ENCODE measurements at places on chromosomes 1 and 21.

DNA sequence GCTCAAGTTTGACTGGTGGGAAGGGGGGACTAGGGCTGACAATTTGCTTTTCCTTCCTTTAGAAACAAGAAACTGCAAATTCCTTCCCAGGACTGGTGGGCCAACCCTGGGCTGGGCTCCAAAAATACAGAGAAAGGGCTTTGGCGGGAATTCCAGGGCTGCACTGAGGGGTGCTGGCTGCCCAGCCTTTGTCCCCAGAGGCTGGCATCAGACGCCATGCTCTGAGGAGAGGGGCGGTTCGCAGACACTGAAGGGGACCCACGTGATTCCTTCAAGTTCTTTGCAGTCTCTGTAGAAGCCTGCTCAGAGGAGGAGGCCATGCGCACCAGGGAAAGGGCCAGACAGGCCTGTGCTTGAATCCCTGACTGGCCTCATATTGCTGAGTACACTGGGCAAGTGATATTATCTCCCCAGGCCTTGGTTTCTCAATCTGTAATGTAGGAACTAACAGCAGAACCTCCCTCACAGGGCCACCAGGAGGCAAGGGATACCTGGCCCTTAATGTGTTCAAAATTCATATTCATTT is 119.5 kb downstream of the EPHB2 start:
- no peak for DNase-seq

DNA sequence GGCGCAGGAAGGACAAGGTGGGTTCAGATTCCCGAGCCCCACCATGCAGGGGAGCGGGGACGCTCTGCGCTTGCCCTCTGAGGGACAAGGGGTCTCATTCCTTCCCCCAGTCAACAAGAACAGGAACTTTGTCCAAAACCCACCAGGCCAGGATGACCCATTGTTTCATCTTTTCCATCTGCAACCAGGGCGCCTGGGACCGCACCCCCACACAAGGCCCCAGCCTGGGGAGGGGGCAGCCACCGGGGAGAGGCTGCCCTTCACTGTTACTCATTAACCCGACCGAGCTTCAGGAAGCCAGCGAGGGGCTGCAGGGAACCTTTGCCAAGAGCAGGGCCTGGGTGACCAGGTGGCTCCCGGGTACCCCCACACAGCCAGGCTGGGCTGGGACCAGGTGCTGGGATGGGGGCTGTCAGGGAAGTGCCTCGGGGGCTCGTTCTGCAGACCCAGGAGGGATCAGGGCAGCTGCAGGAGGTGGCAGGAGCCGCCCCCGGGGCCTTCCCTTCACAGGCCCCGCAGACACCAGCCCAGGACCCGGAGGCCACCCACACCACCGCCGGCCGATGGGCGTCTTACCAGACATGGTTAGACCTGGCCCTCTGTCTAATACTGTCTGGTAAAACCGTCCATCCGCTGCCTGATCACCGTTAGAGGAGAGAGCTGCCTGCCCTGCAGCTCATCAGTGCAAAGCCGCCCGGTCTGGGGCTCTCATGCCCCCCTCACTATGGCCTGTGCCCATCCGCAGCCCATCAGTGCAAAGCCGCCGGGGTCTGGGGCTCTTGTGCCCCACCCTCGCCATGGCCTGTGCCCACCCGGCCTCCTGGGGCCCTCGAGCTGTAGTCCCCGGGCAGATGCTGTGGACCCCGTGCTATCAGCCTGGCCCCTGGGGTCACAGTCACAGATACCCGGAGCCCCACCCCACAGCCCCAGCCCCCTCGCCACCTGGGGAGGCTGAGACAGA is 4.9 kb upstream of the TTLL10 start:
- DNase-seq: no peak

GRCh38 chr1:169722779-169723178 is 11.1 kb downstream of the SELE start:
- DNase-seq: no peak

- no peak for DNase-seq
Measured at GRCh38 chr1:47522935-47523834, 85.3 kb downstream of the FOXD2 start.

- DNase-seq: no peak
Measured at GRCh38 chr1:169959686-169960085, 66.0 kb upstream of the SCYL3 start.

GRCh38 chr1:102435483-102435882 is 438.8 kb upstream of the OLFM3 start:
- no peak for DNase-seq

- DNase-seq: peak; percentile 67
Measured at GRCh38 chr1:180533266-180533987, 25.3 kb upstream of the OVAAL start.

- peak; percentile 58 for DNase-seq
Measured at GRCh38 chr1:202237052-202237451, 43.5 kb downstream of the LGR6 start.

DNA sequence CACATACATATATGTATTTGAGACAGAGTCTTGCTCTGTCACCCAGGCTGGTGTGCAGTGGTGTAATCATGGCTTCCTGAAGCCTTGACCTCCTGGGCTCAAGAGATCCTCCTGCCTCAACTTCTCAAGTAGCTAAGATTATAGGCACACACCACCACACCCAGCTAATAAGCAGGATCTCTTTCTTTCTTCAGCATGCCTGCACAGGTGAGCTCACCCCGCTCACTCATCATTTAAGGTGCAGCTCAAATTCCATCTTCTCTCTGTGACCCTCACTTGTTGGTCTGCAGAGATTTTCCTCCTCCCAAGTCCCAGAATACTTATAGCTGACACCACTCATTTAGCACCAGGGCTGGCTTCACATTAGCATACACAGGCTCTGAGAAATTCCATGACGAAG is 209.1 kb upstream of the MAP1LC3C start:
- no peak for DNase-seq

GRCh38 chr1:34267326-34267725 is 90.6 kb downstream of the C1orf94 start:
- DNase-seq: no peak

DNA sequence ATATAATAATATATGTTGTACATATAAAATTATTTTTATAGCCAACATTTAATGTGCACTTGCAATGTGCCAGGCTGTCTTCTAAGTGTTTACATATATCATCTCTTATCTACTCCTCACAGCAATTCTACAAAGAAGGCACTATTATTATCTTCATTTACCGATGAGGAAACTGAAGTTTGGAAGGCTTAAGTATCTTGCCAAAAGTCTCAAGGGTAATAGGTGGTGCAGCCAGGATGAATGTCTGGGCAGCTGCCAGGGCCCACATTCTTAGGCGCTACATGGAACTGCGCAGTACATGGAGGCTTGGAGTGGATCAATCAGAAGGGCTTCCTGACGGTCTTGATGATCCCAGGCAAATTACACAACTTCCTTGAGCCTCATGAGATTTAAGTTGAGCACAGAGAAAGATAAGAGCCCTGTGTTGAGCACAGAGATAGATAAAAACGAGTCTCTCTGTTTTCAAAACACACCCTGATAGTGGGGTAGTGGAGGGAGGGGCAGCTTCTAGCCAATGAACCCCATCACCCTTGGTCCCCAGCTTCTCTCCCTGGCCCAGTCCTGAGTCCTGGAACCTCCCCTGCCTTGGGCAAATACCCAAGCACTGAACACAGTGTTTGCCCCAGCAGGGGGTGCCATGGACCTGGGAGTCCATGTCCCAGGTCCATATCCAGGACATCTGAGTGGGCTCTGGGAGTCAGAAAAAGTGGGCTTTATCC is 9.2 kb downstream of the POU3F1 start:
- peak; percentile 58 for DNase-seq

GRCh38 chr1:105100102-105100501 is 1350.4 kb downstream of the AMY1C start:
- DNase-seq: no peak

DNA sequence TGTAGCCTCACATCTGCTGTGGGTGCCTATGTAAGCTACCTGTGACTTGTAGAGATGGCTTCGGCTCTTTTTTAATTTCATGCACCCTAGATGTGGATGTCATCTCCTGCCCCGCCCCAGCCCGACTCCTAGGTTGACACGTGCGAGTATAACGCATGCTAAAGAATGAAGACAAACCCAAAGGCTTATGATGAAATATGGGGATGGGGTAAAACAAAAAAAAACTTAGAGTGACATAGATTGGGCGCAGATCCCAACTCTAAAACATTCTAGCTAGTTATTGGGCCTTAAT is 613 bp upstream of the ERO1B start:
- DNase-seq: no peak

GRCh38 chr1:178500091-178500770 is 3.5 kb upstream of the CLEC20A start:
- no peak for DNase-seq

- DNase-seq: peak; percentile 71
Measured at GRCh38 chr1:146012703-146013558, 8.6 kb downstream of the HJV start.

GRCh38 chr1:162904579-162904978 is 43.6 kb upstream of the CCDC190 start:
- DNase-seq: no peak

- DNase-seq: no peak
Measured at GRCh38 chr1:117820694-117821381, 108.6 kb downstream of the GDAP2 start.

GRCh38 chr1:177310326-177310725 is 139.6 kb downstream of the BRINP2 start:
- no peak for DNase-seq

- DNase-seq: no peak
Measured at GRCh38 chr1:36963006-36963405, 71.3 kb downstream of the GRIK3 start.

GRCh38 chr1:26703478-26703877 is 7.7 kb downstream of the ARID1A start:
- DNase-seq: no peak

DNA sequence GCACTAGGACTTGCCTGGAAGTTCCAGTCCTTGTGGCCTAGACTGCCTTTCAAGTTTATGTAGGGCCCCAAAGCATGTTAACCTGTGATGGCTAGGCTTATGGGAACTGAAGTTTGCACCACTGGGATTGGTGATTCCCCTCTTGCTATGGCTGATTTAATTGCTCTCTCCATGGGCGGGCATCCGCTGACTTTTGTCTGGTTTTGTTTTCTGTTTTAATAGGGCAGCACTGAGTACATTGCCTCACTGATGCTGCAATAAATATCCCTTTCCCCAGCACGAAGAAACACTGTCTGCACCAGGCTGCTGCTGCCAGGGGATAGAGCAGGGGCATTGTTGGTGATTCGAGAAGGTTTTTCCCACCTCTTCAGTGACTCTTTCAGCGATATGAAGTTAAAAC is 73.3 kb upstream of the PDE4B start:
- DNase-seq: no peak

DNA sequence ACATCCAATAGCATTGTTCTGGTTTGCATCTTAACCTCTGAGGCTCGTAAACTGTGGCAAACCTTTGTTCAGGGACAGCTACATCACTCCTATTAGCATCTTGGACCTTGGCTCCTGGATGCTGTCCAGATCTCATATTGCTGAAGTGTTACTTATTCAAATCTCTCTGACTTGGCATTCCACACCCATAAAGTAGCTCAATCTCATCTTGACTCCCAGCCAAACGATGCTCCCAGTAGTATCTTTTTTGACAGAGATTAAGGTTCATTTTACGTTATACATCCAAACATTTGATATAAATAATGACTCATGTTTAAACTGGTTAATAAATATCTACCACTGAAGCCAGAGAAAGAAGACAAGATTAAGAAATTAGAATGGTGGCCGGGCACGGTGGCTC is 4.4 kb upstream of the FLVCR1 start:
- DNase-seq: no peak

GRCh38 chr1:12607263-12607662 is 10.7 kb downstream of the DHRS3 start:
- DNase-seq: no peak

DNA sequence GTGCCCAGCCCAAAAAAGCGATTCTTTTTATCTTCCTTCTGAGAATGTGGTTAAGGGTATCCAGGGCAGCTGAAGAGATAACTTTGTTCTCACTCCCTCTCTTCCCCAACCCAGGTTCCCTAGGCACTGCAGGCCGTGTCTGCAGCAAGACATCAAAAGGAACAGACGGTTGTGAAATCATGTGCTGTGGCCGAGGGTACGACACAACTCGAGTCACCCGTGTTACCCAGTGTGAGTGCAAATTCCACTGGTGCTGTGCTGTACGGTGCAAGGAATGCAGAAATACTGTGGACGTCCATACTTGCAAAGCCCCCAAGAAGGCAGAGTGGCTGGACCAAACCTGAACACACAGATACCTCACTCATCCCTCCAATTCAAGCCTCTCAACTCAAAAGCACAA is 11.4 kb downstream of the WNT2B start:
- DNase-seq: no peak

- no peak for DNase-seq
Measured at GRCh38 chr1:209653915-209654351, 1.7 kb upstream of the LAMB3 start.

- DNase-seq: no peak
Measured at GRCh38 chr1:1298861-1299685, 8.7 kb downstream of the ACAP3 start.

DNA sequence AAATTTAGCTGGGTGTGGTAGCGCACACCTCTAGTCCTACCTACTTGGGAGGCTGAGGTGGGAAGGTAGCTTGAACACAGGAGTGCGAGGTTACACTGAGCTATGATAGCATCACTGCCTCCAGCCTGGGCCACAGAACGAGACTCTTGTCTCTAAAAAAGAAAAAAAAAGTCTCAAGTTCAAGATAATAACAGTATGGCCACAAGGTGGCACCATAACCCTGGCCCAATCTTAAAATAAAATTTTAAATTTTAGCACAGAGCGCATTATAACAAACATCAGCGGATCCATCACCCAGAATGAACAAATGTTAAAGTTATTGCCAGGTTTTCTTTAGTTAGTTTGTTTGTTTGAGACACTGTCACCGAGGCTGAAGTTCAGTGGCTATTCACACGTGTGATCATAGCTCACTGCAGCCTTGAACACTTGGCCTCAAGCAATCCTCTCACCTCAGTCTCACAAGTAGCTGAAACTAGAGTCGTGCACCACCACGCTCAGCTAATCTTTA is 2.9 kb upstream of the HTR6 start:
- peak; percentile 61 for DNase-seq

- no peak for DNase-seq
Measured at GRCh38 chr1:56336982-56337381, 242.4 kb downstream of the PLPP3 start.

DNA sequence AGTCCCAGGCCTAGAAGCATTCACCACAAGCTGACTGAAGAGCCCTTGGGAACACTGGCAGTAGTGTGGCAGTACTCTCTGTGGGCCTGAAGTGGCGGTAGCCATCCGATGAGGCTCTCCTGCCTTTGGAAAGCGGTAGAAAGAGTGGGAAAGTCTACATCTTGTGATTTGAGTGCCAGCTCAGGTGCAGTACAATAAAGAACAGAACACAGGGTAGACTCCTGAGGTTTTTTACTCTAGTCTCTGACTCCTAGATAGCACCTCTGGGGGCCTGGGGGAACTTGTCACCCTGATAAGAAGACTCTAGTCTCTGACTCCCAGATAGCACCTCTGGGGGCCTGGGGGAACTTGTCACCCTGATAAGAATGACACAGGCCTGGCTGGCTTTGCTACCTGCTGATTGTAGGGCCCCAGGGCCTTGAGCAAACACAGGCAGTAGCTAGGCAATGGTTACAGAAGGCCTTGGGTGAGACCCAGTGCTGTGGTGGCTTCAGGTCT is 18.0 kb upstream of the IL20 start:
- DNase-seq: no peak

- no peak for DNase-seq
Measured at GRCh38 chr1:98075626-98076025, 154.8 kb upstream of the DPYD start.

- DNase-seq: no peak
Measured at GRCh38 chr1:59671953-59672305, 142.8 kb upstream of the HOOK1 start.

- DNase-seq: no peak
Measured at GRCh38 chr1:56586502-56586901, 7.1 kb upstream of the PLPP3 start.

Data from GM13977 (cell line).